Activated CD4-positive, alpha-beta T cell treated with anti-CD3 and anti-CD28 coated beads, Interleukin-2, amount 50 U/mL, for 48 hours (primary cell): ENCODE measurements at places on chromosomes 5 and 9.

GRCh38 chr9:15714746-15715145, 161.9 kb downstream of the CCDC171 start:
- DNase-seq = no peak

GRCh38 chr9:107312376-107313050, 29.4 kb downstream of the RAD23B start:
- DNase-seq = no peak

DNA sequence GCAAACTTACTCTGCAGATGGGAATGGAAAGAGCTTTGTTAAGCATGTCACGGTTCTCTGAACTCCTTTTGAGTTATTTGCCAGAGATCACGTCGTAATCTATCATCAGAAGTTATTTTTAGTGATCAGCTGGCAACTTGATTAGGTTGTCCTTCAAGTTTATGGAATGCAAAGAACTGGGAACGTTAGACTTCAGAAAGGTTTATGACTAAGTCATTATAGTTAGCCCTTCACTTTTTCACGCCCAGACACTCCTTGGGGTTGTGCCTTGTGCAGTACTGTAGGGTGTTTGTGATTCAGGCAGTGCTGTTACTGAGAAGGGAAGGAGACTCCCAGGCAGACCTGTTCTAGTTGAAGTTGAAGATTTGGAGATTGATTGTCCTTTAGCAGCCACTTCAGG, 26.8 kb upstream of the PHF2 start:
- no peak for DNase-seq

DNA sequence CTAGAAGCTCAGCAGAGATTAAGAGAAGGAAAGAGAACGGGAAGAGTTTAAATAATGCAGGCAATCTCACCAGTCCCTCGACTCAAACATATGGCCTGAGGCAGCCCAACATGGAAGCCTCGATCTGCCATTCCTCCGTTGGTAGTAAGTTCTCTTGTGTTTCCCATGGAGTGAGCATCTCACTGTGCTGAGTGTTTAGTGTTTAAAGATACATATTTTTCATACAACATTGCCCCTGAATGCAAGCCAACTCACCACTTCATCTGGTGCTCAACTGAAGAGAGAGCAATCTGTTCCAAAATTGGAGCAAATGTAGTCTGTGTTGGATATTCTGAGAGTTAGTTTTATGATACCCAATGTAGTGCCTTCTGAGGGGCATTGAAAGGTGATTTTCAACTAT, 171.5 kb upstream of the ATP10B start:
- no peak for DNase-seq

- DNase-seq = no peak
Measured at GRCh38 chr5:78792345-78793055, 143.9 kb upstream of the LHFPL2 start.
